ENCODE measurements at places on chromosomes 16 and 17.

DNA sequence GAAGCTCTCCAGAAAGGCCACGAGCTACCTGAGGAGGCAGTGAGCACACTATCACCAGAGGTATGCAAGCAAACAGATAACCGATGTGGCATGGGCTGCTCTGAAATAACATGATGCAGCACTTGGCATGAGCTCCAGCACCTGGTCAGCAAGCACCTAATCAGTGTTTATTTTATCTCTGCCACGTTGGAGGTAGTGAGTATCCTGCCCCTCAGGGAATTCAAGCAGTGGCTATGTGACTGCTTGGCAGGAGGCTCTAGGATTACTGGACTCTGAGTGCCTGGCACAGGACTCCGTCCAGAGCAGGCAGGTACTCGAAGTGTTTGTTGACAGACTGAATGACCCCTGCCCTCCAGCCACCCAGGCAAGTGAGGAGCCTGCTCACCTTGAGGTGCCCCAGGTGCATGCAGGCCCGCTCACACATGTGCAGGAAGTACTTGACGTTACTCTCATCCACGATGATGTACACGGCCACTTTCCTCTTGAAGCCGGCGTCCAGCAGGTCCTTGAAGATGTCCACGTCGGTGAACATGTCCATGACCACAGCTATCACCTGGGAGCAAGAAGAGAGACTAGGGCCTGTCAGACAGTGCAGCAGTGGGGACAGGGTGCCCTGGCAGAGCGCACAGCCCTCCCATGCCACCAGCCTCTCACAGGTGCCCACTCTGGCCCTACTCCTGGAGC lies 16.6 kb downstream of the FAM83G start:
- DNase-seq: no peak

- DNase-seq: no peak
These were observed 12.9 kb downstream of the SALL1 start for GRCh38 chr16:51138178-51138577.

DNA sequence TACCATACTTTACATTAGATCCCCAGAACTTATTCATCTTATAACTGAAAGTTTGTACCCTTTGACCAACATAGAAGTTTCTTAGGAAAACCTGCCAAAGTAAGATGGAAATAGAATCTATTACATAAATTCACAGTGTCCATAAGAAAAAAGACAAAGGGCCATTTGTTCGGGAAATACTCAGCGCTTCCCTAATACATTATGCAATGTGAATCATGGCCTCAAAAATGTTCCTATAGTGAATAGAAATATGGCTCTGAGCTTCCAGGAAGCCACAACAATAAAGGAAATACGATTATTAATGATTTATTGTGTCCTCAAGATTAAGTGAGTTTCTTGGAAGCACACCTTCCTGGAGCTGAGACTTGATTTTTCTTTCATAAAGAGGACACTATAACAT lies 51.5 kb downstream of the GPRC5B start:
- DNase-seq: no peak

DNA sequence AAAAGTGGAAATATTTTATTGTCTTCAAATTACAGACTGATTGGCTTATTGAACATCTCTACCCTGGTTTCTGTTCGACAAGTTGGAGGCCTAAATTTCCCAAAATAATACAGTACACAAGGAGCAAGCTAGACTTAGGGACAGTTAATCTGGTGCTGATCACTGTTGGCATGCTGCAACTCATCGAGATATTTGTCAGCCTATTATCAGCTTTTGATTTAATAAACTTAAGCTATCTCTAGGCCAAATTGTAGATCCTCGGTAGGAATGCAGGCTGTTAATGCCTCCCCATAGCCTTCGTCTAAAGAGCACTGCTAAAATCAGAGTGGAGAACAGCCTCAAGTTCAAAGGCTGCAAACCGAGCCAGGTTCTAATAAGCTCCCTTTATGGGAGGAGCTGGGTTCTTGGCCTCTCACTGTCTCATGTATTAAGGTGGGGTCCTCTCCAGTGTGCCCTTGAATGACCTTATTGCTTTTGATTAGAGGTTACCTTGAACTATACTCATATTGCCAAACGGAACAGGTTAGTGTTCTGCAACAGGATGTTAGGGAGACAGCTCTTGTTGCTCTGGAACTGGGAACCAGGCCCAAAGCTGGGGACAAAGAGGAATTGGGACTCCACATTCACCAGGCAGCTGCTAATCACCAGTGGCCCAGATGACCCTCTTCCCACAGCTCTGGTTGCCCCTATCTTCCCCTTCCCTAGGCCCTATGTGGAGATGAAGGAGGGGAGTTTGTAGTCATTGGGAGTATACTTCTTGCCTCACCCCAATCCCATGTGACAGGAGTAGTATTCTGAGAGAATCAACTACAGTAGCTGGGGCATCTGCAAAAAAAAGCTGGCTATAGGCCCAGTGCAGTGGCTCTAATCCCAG lies 69.5 kb upstream of the NOL11 start:
- no peak for DNase-seq

GRCh38 chr16:3007957-3008689 lies 4.6 kb upstream of the CLDN9 start:
- peak; percentile 97 for DNase-seq

GRCh38 chr17:73735245-73735644 lies 91.0 kb upstream of the SDK2 start:
- no peak for DNase-seq

- DNase-seq: no peak
These were observed 24.8 kb downstream of the SLC38A10 start for GRCh38 chr17:81270279-81270678.

- DNase-seq: no peak
These were observed 152.6 kb downstream of the MAP2K6 start for GRCh38 chr17:69567130-69567529.

GRCh38 chr17:63916566-63917185 lies 2.0 kb downstream of the GH1 start:
- no peak for DNase-seq

DNA sequence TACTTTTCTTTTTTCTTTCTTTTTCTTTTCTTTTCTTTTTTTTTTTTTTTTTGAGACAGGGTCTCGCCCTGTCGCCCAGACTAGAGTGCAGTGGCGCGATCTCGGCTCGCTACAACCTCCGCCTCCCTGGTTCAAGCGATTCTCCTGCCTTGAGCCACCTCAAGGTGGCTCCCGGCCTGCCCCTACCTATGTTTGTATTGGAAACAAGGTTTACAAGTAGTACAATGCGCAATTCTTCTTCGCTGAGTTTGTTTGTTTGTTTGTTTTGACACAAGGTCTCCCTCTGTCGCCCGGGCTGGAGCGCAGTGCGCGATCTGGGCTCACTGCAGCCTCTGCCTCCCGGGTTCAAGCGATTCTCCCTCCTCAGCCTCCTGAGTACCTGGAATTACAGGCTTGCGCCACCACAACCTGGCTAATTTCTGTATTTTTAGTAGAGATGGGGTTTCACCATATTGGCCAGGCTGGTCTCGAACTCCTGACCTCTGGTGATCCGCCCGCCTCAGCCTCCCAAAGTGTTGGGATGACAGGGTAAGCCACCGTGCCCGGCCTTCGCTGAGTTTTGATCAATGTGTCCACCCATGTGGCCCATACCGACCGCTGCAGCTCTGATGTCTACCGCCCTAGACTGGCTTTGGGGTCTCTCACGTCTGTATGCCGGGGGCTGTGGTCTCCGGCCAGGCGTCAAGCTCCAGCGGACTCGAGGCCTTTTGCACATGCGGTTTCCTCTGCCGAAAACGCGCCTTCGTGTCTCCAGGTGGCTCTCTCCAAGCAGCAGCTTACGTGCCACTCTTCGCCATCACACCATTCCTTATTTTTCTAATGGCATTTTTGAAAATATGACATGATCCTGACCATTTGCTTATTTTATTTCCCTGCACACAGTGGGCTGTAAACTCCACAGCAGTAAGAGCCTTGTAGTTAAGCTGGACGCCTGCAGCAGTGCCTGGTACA lies 1.1 kb upstream of the YBX2 start:
- DNase-seq: no peak

DNA sequence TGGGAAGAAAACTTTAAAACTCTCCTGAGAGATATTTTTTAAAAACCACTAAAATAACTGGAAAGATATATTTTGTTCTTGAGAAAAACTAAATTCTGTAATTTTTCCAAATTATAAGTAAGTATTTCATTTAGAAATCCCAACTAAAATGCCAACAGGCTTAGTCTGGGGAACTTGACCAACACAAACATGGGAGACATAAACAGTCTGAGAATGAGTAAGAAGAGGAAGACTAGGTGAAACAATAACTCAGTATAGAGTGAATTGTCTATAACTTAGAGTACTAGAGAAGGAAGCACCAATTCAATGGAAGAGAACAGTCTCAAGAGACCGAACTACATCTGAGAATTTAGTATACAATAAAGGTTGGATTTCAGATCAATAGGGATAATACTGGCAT lies 2.9 kb downstream of the CMTM1 start:
- DNase-seq: no peak
